ENCODE measurements at places on chromosomes 6 and 20. TPM values are rescaled to one million over a fixed set of nuclear protein-coding genes. Genes with fewer than 3 reads are reported as not detected.

TSPO2 gene
- total RNA-seq, result not detected

ATRN gene
- 8.6 TPM for total RNA-seq

FRK gene
- 0.07 TPM for total RNA-seq

SLC22A7 gene
- not detected for total RNA-seq

DNA sequence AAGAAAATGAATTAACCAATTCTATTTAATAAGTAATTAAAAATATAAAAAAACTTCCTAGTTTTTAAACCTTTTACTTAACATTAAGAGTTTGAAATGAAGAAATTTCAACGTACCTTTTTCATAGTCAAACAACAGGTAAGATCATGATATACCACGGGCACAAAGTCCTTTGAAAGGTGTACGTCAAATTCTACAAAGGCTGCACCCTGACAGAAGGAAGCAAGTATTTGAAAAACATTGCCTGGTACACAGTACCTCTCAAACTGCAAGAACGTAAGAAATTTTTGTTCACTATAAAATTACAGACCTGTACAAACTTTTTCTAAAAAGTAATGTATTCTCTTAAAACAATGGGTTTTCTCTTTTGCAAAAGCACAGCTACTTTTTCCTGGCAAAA is 180.2 kb upstream of the SHLD1 start:
- DNase-seq, result no peak

GRCh38 chr20:17619351-17620093 is 49.6 kb downstream of the DSTN start:
- DNase-seq, result no peak

DNA sequence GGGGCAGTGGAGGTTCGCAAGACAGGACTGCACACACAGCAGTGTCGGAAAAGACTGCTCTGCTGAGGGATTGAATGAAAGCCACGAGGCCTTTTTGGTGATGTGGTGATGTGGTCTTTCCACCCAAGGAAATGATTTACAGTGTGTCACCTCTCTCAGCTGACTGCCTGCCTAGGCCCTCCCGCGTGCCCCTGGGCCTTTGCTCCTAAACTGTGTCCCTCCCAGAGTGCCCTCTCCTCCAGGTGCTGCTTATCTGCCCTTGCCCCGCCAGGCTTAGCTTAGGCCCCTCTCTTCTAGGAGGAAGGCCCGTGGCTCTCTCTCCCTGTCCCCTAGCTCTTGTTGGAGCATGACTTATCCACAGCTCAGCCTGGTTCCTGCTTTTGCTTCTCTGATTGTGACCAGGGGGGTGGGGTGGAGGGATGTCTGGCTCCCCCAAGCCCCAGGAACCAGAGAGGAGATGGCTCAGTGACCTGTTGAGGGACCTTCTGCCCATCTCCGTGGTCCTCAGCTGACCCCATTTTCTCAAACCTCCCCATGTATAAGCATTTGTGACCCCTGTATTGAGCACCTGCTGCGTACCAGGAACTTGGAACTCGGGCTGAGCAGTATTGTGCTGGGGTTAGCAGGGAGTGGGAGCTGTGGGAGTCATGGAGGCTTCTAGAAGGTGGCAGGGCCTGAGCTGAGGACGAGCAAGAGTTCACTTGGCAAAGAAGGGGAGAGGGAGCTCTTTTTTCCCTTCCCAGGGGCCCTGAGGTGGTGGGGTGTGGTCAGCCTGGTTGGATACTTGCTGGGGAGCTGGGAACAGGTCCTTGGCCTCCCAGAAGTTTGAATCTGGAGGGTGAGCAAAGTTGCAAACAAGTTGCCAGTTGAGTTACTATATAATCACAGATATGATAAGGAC is 2.2 kb downstream of the SRC start:
- peak; percentile 40 for DNase-seq

DNA sequence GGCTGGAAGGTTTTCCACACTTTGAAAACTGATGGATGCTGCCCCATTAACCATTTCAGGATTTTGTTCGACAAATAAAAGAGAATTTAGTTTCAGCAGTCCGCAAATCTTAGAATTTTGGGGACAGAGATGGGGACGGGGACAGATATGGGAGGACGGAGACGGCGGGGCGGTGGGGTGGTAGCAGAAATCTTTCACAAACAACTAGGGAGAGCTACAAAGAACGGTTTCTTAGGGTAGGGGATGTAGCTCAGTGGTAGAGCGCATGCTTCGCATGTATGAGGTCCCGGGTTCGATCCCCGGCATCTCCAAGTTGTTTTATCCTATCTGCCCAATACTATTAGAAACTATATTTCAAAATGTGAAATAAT is 15.1 kb downstream of the HMGN4 start:
- DNase-seq, result peak; percentile 87

- DNase-seq, result no peak
Observed at GRCh38 chr6:167549213-167549612, 224.3 kb downstream of the TTLL2 start.

DNA sequence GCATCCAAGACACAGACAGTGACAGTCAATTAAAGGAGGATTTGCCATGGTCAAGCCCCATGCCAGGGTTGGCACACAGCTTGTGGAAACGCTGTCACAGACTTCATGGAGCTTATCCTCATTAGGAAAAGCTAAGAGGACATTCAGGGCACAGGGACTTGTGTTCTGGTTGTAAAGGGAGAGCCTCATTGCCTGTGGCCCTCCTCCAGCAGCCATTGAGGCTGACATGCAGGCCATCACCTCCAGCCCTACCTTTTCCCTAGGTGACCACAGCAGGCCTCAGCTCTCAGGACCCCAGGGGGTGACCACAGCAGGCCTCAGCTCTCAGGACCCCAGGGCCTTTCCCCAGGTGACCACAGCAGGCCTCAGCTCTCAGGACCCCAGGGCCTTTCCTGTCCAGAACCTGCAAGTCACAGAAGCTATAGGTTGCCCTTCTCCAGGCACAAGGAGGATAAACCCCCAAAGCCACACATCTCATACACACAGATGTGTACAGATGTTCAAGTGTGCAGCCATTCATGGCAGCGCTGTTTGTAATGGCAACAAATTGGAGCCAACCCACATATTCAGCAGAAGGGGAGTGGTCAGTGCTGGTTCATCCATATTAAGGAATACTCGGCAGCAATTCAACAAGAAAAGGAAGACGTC is 26.1 kb downstream of the DUSP22 start:
- no peak for DNase-seq

DNA sequence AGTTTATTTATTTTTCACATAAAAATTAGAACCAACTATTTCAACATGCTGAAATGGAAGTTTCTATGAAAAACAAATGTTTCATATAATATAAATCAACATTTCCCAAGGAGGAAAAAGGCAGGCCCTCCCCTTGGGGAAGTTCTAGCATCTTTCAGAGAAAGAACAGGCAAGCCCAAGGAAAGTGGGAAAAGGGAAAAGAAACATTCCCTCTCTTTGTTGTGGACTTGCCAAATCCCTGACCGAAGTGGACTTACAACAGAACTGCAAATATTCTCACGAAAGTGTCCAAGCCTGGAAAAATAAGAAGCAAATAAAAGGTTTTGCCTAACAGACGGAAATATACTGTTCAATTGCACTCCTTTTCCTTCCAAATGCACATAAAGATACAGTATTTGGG is 214.4 kb downstream of the ATXN1 start:
- no peak for DNase-seq

GRCh38 chr6:137588472-137588871 is 94.3 kb upstream of the OLIG3 start:
- DNase-seq, result no peak

GRCh38 chr6:54935739-54936138 is 89.2 kb downstream of the FAM83B start:
- DNase-seq, result no peak

GRCh38 chr6:108665495-108666196 is 104.9 kb downstream of the FOXO3 start:
- DNase-seq, result peak; percentile 46

DNA sequence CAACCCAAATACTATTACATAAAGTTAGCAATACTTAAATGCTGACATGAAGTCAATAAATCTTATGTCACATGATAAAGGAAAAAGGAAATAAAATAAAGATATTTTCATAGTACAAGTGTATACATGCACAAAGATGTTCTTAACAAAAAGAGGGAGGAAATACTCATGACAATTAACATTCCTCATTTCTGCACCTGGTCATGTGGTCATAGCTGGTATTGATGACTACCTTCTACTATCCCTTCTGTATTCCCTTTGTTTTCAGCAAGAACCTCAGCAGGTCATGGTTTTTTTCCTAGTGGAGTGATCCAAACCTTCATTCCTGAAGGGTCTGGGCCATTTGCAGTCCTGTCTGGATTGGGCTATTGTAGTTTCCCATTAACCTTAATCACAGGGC is 43.5 kb upstream of the FYN start:
- no peak for DNase-seq

DNA sequence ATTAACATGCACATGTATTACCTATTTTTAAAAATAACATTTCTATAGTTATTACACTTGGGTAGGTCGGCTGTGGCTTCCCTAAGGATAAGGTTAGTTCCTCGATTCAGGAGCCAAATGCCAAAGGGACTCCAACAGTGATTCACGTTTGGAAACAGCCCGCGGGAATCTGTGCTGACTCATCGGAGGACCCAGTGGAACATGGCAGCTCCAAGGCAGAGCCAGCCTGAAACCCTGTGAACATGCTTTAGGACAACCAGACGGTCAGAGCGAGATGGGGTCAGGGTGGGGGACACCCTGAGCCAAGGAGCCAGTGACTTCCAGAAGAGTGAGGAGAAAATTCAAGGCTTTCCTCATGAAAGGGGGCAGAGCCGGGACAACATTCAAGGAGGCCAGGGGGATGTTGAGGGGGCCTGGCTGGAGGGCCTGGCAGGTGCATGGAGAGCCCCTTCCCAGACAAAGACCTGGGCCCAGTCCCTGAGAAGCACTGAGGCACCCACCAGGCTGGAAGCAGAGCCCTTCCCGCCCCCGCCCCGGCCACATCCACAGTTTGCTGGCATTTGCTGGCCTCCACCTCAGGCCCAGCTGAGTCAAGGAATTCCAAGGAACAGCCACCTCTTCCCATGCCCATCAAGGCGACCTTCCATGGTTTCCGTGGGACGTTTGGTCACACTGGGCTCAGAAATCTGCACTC is 133.2 kb downstream of the SNX5 start:
- no peak for DNase-seq

- no peak for DNase-seq
Observed at GRCh38 chr6:109447878-109448555, 7.5 kb downstream of the SMPD2 start.
